Anterior cingulate cortex (tissue), 58 donors: ENCODE measurements at places on chromosomes 16 and 17.

DNA sequence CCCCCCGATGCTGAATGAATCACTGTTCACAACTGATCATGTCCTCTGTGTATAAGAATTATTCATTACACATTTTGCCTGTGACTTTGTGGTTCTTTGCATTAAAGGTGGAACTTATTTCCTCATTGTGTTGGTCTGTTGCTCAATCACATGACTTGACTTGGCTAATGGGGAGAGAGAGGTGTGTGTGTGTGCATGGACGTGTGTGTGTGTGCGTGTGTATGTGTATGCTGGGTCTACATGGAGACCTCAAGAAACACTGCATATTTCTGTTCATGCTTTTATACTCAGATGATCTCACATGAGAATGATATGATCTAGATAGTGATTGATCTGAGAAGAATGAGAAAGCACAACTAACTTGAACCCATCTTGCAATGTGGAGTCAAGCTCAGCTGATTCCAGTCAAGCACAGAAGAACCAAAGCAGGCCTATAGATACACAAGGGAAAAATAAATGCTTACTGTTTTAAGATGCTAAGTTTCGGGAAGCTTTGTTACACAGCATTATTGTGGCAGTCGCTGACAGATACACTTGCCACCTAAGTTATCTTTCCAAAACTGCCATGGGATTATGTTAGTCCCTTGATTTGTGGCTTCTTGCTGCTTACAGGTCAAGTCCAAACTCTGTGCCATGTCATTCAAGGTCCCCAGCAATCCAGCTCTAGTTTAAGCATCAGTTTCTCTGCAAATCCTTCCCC, 167.9 kb upstream of the ZFHX3 start:
- DNase-seq, result no peak

DNA sequence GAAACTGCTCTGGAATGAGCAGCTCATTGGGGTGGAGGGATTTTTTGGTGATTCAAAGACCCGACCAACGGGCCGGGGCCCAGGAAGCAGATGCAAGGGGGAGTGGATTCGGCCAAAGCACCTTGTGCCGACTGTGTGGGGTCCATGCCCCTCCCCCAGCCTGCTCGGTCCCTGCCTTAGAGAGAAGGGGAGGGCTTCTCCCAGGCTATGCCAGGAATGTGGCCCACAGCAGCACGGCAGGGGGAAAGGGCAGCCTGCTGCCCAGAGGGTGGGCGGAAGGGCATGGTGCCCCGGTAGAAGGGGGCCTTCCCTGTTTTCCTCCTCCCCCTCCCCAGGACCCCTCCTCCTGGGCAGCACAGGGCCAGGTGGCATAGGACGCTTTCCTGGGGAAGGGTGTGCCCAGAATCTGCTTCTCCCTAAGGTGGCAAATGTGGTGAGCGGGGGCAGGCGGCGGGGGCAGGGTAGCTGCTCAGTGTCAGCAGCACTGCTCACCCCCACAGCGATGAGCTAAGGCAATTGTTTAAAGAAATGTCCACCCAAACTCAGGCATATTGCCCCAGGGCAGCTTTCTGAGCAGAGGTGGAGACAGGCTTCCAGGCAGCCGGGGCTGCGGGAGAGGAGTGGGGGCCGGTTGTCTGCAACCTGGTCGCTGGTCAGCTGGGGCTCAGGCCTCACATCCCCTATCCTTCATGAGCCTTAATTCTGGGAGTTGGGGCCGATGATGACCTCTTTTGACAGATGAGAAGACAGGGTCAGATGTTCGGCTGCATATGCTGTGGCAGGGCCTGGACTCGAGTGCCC, 33.9 kb upstream of the MLKL start:
- no peak for DNase-seq

- DNase-seq, result no peak
These were observed 321.1 kb downstream of the HS3ST3B1 start for GRCh38 chr17:14621826-14622614.

DNA sequence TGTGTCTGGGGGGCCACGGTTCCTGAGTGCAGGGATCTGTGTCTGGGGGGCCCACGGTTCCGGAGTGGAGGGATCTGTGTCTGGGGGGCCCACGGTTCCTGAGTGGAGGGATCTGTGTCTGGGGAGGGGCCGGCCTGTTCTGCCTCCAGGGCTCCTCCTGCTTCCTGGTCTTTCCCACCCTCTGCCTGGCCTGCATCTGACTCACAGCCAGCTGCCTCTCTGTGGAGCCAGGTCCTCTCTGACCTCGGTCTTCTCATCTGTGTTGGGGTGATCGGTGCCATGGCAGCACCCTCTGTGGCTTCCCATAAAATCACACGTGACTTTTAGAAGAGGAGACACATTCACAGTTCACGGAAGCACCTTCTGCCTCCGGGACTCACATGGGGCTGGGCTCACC, 50.3 kb downstream of the ZFPM1 start:
- DNase-seq, result no peak

GRCh38 chr16:35182043-35182677, 1722.7 kb downstream of the TP53TG3F start:
- DNase-seq, result no peak

DNA sequence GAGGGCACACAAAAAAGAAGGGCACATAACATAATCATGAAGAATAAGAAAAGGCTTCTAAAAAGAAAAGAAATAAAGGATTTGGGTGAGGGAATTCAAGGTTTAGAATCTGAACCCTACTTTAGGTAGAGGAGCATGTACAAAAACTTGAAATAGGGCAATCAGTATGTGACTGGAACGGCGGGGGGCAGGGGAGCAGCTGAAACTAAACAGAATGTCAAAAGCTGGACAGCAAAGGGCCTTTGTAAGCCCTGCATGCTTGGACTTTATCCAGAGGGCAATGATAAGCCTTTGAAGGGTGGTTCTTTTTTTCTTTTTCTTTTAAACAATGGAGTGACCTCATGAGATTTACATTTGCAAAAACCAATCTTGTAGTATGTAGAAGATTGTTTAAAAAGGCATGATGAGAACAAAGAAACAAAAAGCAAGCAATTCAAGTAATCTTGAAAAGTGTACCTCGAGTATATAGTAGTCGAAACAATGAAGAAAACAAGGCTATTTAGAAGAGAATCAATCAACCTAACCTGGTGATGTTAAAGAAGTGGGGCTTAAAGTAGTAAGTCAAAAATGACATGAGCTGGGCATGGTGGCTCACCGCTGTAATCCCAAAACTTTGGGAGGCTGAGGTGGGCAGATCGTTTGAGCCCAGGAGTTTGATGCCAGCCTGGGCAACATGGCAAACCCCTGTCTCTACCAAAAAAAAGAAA, 46.7 kb upstream of the ANKFY1 start:
- DNase-seq, result peak; percentile 5

DNA sequence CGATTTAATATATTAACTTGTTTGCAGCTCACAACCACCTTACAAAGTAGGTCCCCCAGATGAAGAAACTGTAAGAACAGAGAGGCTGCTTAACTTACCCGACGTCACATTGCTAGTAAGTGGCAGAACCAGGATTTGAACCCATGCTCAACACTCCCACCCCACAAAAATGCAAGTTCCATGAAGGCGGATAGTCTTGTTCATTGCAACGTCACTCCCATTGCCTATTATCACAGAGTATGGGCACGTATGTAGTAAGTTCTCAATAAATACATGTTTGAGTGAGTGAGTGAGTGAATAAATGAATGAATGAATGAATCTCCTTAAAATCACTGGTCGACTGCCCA, 1.1 kb downstream of the USP31 start:
- no peak for DNase-seq

DNA sequence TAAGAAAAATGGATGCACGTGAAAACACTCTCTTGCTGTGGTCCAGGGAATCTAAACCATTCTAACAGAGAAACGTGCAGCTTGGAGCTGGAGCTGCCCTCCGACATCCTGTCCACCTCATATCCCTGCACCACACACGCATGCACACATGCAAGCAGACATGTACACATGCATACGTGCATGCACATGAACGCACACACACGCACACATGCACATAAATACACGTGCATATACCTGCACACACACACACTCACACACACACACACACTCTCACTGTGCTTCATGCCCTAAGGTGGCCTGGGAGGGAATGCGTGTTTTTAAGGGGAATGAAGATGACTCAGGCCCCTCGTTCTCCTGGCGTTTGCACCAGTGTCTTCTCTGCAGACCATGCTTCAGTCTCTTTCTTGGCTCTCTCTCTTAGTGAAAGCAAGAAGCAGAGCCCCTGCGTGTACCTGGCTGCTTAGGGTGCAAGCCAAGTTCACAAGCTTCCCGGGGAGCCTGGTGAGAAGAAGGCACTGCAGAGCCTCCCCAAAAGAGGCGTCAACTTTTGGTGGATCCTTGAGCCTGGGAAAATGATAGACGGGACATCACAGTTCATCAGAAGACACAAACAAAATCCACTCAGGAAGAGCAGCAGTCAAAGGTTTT, 72.8 kb downstream of the GOSR1 start:
- no peak for DNase-seq

DNA sequence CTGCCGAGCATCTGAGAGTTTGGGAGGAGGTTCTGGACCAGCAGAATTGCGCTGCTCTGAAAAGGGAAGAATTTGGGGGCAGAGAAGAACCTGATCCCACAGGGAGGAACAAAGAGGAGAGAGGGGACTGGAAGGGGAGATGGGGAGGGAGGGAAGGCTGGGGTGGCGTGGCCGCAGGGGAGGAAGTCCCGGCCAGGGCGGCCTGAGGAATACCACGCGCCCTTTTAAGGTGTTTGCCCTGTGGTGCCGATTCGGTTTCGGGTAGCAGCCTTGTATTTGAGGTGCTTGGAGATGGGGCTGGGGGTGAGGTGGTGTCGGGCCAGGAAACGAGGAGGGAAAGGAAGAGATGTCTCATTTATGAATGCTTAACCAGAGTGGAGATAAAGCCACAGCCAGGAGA, 51.3 kb downstream of the AKAP1 start:
- no peak for DNase-seq

- DNase-seq, result no peak
These were observed 37.8 kb downstream of the OR1D5 start for GRCh38 chr17:3025421-3026124.

GRCh38 chr16:72482695-72483094, 310.7 kb upstream of the PMFBP1 start:
- DNase-seq, result no peak

GRCh38 chr16:19808061-19808641, 76.5 kb downstream of the GPRC5B start:
- DNase-seq, result peak; percentile 40

- DNase-seq, result no peak
These were observed 168.5 kb downstream of the MSI2 start for GRCh38 chr17:57424777-57425188.

- no peak for DNase-seq
These were observed 19.5 kb upstream of the MSI2 start for GRCh38 chr17:57236686-57237299.

DNA sequence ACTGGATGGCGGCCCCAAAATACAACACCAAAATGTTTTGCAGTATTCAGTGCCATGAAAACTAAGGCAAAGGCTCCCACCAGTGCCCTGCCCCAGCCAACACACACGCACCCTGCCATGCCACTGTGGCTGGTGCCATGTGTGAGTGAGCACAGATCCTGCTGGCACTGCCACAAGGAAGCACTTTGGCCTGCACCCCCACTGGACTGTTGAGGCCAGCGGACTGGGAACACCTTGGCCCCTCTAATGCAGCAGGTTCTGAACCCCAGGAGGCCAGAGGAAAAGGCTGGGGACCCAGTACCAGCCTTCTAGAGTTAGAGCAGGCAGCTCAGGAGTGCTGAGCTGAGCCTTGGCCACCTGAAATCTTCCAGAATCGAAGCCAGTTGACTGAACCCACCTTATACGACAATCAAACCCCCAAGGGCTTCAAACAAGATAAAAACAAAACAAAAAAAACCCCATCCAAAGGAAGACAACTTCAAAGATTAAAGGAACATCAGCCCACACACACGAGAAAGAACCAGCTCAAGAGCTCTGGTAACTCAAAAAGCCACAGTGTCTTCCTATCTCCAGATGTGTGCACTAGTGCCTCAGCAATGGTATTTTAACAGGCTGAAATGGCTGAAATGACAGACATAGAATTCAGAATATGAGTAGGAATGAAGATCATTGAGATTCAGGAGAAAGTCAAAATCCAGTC, 21.5 kb downstream of the NLRP1 start:
- no peak for DNase-seq

GRCh38 chr17:53137869-53138268, 684.9 kb upstream of the KIF2B start:
- no peak for DNase-seq

DNA sequence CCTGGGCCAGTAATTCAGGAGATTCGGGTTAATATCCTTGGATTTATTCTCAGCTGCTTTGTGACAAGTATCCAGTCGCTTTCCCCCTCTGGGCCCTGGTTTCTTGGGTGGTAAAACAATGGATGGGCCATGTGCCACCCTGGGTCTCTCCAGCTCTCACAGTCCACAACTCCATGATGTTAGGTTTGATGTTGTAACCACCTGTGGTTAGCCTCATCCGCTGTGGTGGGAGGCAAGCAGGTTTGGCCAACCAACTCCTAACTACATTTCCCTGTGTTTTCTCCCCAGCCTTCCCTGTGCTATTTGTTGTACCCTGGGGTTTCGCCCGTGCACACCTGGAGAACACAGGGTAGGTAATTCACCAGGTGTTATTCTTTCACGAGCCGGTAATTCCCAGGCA, 35.1 kb downstream of the GLP2R start:
- no peak for DNase-seq

DNA sequence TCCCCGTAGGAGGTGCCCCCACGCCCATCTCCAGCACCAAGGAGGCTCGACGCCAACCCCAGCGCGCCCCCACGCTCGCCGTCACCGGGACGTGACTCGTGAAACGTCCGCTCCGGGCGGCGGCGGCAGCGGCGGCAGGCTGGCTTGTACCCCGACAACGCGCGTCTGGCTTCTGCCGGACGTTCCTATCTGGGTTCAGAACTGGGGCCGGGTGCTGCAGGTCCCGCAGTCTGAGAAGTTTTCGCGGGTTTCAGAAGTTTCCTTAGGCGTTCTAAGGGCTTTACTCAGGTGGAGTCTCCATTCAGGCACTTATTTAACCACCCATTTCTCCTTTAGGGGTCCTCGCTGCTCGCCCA, 672 bp upstream of the ALKBH5 start:
- peak; percentile 91 for DNase-seq

GRCh38 chr17:44230140-44230539, 10.7 kb upstream of the UBTF start:
- DNase-seq, result no peak

GRCh38 chr17:83185023-83186002, 105.9 kb downstream of the METRNL start:
- DNase-seq, result no peak

GRCh38 chr17:142876-143784, 5.8 kb downstream of the SCGB1C2 start:
- DNase-seq, result no peak

DNA sequence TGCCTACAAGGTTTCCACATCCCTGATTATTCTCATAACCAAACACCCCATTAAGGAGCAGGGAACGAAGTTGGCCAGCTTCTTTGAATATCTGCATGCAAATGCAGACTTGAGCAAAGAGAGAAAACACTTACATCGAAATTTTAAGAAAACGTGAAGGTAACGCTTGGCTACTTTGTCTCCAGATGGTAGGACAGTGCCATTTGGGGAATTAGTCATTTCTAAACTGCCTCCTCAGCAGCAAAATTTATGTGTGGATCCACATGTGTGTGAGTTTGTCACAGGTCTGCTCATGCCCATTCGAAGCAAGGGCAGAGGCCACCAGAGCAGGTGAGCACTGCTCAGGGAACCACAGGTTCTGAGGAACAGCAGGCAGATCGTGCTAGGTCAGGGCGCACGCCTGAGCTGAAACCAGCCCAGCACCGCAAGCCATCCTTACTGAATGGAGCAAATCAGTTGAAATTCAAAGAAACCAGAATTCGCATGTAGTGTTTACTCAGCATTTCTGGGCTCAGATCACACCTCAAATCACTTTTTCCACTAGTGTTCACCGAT, 80.1 kb downstream of the SOCS1 start:
- no peak for DNase-seq
